ENCODE measurements at places on chromosomes 3 and 15.

DNA sequence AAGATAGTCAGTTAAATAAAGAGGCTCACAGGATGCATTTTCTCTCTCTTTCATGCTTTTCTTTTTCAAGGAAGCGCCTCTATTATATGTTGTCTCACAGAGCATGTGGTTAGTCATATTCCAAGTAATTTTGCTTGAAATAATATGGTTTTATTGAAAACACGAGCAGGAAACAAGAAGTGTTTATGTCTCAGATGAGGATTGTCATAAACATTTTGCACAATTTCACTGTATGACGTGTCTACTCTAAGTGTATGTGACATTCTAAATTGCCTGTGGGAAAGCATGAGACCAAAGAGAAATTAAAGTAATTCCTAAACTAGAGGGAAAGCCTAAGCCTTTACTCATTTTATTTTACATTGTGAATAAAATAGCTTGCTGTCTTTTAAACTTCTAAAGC lies 818.6 kb downstream of the EPHA3 start:
- DNase-seq = no peak

- no peak for DNase-seq
Measured at GRCh38 chr3:181956122-181956521, 244.4 kb downstream of the SOX2 start.

- DNase-seq = no peak
Measured at GRCh38 chr15:55799291-55800212, 56.6 kb upstream of the PRTG start.

GRCh38 chr3:11080492-11080891 lies 73.8 kb upstream of the HRH1 start:
- no peak for DNase-seq

GRCh38 chr3:113193288-113193687 lies 18.1 kb upstream of the BOC start:
- DNase-seq = no peak

DNA sequence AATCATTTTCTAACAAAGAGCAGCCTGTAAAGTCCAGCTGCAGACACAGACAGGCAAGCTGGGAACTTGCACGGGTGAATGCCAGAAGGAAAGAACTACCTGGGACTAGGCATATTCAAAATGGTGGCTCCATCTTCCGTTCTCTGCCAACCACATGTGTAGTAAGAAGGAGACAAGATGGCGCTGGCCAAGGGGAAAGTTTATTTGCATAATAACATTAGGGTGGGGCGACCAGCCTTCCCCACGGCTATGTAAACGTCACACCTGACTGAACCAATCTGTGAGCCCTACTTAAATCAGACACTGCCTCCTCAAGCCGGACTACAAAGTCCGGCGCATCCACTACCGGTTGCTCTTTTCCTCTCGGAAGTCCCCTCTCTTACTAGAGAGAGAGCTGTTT lies 130.8 kb downstream of the SNRK start:
- DNase-seq = no peak
